ENCODE measurements at places on chromosomes 1 and 21.
A peak's percentile ranks its signal among the peaks of the same experiment; 100 is the strongest.

- no peak for DNase-seq
These were observed 32.9 kb downstream of the FAM78B start for GRCh38 chr1:166133857-166134256.

GRCh38 chr1:202131956-202132821, 9.5 kb downstream of the GPR37L1 start:
- DNase-seq = no peak

DNA sequence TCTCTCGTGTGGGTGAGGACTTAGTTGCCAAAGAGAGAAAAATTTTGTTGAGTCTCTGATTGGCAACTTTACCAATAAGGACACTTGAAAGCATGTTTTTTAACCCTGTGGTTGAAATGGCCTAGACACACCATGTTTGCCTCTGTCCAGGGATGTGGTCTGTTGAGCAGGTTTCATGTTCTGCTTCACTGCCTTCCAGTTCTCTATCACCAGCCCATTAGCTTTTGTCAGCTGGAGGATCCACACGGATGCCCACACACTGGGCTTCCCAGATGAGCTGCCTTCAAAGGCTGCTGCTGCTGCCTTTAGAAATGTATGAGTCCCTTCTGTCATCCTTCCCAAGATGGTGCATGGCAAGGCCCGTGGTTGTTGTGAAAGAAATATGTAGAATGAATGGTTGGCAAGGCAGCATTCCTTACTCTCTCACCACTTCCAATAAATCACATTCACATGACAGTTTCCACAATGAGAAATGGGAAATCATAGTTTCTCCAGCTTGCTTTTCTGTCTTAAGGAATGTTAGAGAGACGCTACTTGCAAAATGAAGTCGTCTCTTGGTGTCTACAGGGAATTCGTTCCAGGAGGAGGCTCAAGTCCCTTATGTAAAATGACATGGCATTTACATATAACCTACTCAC, 108.2 kb upstream of the SLC35F3 start:
- no peak for DNase-seq

DNA sequence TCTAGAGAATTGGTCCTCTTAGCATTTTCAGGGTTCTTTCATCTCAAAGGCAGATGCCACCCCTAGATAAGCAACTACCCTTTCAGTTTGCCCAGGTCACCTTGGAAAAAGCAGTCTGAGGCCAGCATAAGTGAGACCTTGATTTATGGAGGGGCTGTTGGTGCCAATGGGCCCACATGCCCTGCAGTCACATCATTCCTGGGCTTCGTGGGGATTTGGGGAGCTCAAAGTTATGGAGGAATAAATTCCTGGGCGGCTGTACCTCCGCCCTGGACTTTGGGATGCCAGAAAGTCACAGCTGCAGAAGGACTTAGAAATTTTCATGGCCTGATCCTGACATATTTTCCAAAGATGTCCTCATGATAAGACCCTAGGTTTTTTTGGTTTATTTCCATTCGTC, 2.7 kb upstream of the SDHB start:
- no peak for DNase-seq

DNA sequence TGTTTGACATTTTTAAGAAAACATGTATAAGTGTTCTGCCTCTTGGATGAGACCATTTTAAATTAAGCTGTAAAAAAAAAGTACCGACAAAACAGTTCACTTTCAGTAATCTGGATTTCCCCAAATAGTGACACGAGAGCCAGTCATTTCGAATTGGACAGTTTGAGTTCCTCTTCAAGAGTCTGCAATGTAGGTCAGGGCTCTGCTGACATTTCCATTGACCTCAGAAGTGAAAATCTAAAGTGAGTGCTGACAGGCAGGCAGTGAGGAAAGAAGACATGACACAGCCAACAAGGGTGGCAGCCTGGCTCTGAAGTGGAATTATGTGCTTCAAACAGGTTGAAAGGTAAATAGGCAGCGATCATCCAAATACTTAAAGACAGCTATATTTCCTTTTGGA, at the start of gene IL23R:
Gene IL23R, plus strand, starts transcription at position 259 of the 400 bp plus-strand sequence. CDS start 1,667 bp downstream, outside the sequence.
- no peak for DNase-seq

DNA sequence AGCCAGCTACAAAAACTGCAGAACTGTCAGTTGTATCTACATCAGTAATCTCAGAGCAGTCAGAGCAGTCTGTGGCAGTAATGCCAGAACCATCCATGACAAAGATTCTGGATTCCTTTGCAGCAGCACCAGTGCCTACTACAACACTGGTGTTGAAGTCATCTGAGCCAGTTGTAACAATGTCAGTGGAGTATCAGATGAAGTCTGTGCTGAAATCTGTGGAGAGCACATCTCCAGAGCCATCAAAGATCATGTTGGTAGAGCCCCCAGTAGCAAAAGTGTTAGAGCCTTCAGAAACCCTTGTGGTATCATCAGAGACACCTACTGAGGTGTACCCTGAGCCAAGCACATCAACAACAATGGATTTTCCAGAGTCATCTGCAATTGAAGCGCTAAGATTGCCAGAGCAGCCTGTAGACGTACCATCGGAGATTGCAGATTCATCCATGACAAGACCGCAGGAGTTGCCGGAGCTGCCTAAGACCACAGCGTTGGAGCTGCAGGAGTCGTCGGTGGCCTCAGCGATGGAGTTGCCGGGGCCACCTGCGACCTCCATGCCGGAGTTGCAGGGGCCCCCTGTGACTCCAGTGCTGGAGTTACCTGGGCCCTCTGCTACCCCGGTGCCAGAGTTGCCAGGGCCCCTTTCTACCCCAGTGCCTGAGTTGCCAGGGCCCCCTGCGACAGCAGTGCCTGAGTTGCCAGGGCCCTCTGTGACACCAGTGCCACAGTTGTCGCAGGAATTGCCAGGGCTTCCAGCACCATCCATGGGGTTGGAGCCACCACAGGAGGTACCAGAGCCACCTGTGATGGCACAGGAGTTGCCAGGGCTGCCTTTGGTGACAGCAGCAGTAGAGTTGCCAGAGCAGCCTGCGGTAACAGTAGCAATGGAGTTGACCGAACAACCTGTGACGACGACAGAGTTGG, 7.3 kb downstream of the SON start:
- no peak for DNase-seq

GRCh38 chr1:6976044-6976375, 190.8 kb downstream of the CAMTA1 start:
- no peak for DNase-seq

DNA sequence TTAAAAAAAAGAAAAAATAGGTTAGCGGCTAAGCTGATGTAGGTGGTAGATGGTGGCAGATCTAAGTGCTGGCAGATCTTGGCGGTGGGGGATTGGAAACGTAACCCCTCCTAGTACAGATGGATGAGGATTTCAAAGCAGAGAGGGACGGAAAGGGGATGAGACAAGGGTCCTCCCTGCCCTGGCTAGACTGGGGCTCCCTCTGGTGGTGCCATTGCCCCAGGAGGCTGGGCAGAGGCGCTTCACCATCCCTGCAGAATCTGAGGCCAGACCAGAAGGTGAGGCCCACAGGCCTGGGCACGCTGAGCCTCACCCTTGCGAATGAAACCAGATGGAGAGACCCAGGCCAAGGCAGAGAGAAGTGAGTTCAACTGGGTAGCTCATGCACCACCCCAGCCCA, 7.0 kb upstream of the PLEKHA6 start:
- DNase-seq = peak; percentile 67

DNA sequence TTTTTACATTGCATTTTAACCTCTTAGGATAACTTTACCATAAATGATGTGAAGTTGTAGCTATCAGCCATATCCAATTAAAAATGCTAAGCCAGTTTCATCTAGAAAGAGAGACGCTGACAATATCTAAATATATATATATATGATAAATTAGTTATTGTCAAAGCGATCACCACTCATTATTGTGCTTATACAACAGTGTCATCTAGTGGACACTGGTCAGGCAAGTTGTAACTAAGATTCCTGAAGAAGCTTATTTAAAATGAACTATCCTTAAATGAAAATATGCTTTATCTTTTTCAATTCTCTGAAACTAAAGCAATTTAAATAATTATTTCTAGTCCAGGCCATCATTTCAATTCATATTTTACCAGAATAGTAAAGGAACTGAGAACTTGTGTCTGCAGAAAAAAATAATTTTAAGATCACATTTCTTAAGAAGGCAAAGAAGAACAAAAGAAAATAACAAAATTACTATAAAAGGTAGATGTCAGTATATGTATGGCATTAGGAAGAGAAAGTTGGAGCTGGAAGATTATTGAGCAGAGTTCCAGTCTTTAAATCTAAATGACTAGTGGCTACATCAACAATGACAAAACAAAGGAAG, 193.3 kb upstream of the SNX7 start:
- DNase-seq = peak; percentile 20
